CD8-positive, alpha-beta memory T cell (primary cell): ENCODE measurements at places on chromosomes 4 and X.

GRCh38 chr4:150242820-150243458 is 164.7 kb downstream of the DCLK2 start:
- DNase-seq = no peak

DNA sequence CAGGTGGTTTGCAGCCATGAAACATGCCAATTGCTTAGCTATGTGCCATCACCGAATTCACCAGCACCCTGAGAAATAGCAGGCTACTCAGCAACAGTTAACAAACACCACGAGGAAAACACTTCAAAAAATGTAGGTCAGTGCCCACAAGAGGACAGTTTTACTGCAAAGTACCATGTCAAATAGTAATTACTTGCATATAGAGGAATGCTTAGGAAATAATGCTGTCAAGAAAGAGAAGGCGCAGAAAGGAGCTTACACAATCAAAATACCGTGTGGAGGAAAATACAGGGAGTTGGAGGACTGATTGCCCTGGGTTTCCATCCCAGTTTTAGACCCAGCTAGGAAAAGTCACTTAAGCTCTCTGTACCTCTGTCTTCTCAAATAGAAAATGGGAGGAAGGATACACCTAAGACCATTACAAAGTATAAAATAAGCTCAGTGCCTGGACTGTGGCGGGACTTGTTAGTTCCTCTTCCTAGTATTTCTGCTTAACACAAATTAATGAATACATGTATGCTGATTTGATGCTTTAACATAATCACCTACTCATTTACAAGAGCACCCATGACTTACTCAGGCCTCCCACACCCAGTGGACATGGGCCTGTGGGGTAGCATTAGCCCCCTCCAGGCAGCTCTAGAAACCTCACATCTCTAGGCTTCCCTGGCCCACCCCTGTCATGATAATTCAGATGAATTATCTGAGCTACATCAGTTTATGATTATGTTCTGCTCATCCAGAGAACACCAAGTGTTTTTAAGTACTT is 44.5 kb upstream of the IL21 start:
- DNase-seq = no peak

- DNase-seq = no peak
These were observed 5.8 kb downstream of the CMC4 start for GRCh38 chrX:155065035-155065734.

DNA sequence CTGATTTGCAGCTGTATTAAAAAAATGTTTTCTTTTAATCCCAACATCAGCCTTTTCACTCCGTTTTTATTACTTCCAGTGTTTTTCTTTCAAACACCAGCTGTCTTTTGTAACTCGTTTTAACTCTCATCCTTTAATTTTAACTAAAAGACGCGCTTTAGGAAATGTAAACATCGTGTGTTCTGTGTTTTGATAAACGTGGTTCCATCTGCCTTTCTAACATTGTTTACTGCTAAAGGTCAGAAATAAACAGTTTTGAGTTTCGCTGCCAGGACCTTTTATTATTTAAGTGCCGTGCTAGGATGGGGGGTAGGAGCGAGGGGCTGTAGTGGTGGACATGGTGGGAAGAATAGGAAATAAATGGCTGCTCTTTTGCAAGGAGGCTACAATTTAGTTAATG is 1.5 kb downstream of the N4BP2 start:
- no peak for DNase-seq

DNA sequence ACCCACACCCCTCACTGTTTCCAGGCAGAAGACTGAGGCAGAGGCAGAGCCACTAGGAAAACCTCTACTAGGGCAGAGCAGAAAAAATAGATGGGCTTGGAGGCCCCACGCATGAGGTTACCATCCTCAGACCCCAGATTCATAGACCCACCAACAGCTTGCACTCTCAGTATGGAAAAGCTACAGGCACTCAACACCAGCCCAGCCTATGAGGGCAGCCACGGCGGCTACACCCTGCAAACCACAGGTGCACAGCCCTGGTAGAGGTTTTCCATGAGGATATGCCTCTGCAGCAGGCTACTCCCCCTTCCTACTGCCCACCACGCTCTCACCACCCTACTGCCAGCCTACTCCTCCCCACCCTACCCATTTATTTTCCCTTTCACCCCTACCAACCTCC is 235.1 kb downstream of the CWH43 start:
- no peak for DNase-seq

DNA sequence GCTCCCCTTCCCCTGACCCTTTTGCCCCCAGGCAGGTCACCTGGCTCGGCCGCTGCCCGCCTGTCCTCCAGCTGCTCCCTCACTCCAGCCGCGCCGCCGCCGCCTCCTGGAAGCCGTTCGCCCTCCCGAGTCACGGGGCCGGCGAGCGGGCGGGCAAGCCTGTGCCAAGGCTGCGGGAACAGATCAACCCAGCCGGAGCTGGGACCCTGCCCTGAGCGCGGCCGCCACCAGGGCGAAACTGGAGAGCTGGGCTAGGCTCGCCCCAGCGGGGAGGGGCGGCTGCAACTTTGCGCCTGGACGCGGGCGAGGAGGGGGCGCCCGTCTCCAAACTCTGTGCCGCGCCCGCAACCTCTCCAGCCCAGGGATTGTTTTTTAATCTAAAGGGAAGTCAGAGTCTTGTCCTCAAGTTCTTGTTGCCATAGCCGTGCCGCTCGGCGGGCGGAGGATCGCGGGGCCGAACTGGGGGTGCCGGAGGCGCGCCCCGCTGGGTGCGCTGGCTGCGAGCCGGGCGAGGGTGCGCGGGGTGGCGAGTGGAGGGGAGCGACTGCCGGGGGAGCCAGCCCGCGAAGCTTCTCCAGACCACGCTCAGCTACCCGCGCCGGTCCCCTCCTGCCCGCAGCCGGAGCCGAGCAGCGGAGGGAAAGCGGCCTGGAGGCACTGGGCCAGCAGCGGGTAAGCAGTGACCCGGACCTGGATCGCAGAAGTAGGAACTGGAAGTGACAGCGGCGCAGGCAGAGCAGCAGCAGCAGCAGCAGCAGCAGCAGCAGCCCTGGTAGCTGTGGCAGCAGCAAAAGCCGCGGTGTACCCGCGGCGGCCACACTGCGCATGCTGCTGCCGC is 13.4 kb downstream of the ARHGEF6 start:
- DNase-seq = peak; percentile 16

DNA sequence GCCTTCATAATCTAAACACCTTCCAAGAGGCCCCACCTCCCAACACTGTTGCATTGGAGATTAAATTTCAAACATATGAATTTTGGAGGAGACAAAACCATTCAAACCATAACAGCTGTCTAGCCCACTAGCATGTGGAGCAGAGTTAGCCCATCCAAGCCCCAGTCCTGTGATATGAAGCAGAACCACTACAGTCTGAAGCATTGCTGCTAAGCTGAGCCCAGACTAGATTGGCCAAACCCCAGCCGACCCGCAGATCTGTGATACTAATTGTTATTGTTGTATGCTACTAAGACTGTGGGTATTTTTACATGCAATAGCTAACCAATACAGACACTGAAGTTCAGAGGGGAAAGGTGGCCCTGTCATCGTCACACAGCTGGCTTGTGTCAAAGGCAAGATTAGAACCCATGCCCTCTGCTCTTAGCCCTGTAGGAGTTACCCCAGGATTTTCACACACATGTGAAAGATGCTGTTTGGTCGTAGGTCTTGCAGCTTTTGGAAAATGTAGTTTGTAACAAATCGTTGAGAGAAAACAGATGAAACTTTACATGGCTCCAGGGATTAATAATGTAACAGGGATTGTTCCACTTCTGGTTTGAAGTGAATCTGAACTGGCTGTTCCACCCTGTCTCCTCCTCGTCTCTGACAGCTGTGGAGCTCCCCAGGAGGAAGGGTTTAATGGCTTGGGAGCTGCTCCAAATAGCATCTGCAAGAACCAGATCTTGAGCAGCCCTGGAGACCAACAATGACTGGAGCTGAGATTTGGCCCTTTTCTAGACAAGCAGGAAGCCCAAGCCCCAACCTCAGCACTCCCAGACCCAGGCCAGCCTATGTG is 517.5 kb downstream of the MID1IP1 start:
- no peak for DNase-seq

DNA sequence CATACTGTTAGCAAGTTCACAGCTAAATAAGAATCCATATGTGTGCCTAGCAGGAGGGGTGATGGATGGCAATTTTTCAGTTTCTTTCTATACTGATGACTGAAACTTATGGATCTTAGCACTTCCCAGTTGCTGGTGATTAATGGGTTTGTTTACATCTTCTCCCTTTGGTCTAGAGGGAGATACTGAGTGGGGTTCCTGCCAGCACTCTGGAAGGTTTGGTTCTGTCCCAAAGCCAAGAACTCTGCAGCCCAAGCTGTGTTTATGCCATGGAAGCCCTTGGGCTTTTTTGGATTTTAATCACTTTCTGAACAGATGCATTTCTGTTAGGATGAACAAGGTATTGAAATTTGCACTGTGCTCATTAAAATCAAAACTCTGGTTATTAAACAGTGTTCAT is 43.5 kb downstream of the DDIT4L start:
- DNase-seq = no peak

GRCh38 chr4:60655356-60655755 is 544.8 kb upstream of the ADGRL3 start:
- no peak for DNase-seq

DNA sequence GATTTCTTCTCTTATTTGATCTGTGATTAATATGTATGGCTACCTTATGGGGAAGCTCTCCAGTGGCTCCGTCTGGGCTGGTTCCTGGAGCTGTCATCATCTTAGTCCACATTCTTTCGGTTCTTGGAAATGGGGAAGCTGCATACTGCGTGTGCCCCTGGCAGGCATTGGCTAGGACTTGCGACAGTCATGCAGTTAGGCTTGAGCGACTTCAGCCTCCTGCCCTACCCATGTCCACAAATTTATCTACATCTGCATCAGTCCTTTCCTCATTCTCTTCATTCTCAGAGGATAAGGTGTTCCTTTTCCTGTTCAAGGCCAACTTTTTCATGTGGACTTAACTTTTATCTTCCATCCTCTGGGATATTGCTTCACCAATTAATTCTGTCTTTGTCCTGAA is 214.2 kb downstream of the RELL1 start:
- no peak for DNase-seq

- peak; percentile 34 for DNase-seq
These were observed 8.5 kb upstream of the AKAP17A start for GRCh38 chrX:1582686-1583437.

DNA sequence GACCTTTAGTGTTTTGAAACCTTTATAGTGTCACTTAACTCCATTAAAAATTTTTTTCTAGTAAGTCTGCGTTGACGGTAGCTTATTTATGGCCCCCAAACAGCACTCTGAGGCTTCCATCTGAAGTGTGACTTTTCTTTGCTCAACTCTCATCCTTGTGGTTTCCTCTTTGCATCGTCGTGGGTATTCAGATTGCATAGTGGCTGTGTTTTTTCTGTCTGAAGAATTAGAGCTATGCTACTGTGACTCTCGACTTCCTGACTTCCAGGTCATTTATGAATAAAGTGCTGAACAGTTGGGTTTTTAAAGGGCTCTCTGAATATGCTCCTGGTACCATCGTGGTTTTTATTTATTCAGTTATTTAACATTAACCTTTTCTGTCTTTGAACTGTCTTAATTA is 44.9 kb downstream of the JADE1 start:
- no peak for DNase-seq

DNA sequence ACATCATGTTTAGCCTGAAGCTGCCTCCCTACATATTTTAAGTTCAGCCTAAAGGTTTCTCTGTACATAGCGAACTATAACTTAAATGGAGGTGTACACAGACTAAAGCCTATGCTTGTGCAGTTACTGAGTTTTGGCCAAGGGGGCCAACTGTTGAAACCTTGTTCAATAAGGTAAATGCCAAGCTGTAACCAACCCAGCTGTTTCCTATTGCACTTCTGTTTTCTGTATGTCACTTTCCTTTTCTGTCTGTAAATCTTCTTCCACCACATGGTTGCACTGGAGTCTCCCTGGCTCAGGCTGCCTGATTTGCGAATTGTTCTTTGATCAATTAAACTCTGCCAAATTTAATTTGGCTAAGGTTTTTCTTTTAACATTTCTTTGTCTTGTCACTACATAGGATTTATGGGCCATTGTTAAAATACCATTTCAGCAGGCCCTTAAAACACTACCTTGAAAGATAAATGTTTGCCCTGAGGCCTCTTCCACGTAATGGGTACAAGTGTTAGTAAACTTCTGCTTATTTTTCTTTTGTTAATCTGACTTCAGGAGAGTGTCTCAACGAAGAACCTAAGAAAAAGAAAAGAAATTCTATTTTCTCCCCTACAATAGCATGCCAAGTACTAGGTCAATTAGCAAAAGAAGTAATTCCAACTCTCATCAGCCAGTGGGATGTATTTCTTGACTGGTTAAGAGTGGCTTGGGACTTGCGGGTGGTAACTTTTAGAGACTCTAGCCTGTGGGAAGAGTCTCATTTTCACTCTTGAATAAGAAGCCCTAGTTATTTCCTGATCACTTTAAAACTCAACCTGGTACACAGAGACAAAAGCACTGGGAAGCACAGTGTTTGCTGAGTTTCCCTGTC is 45.7 kb upstream of the PRSS12 start:
- no peak for DNase-seq

GRCh38 chrX:30612250-30612655 is 34.7 kb upstream of the TASL start:
- no peak for DNase-seq

DNA sequence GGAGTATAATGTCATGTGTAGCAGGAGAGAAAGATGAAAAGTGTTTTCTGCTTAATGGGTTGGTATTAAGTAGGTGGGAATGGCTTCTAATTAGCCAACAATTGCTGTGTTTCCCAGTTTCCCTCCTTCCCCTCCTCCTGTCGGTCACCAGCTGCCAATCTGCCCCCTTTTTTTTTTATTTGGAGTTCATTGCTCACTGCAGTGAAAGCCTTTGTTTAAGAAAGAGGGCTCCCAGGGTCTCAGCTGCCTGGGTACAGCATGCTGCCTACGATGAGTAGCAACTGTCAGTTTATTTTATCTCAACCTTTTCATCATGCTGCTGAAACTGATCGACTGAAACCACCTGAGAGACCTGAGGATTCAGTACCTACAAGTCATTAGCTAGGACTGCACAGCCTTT is 149.0 kb downstream of the POU4F2 start:
- DNase-seq = no peak

- no peak for DNase-seq
These were observed 43.2 kb downstream of the GALNT7 start for GRCh38 chr4:173211838-173212237.

DNA sequence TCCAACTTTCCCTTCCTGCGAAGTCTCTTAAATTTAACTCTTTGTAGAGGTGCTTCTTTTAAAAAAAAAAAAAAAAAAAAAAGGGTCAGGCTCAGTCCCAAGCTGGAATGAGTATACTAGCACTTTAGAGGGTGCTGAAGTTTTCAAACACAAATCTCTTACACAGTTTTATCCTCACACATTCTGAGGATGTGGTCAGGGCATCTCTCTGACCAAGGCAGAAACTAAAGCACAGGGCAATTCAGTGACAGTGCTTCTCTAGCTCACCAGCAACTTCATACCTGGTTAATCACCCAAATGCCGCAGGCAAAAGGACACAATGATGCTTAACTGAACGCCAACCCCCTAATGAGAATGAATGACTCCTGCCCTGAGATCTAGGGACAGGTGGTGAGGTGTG is 9.8 kb upstream of the PGM2 start:
- DNase-seq = no peak

GRCh38 chr4:2318885-2319284 is 57.0 kb upstream of the MXD4 start:
- DNase-seq = no peak
